CD4-positive, alpha-beta T cell treated with Interleukin-15 for 4 hours (primary cell): ENCODE measurements at places on chromosomes 5 and 9.

DNA sequence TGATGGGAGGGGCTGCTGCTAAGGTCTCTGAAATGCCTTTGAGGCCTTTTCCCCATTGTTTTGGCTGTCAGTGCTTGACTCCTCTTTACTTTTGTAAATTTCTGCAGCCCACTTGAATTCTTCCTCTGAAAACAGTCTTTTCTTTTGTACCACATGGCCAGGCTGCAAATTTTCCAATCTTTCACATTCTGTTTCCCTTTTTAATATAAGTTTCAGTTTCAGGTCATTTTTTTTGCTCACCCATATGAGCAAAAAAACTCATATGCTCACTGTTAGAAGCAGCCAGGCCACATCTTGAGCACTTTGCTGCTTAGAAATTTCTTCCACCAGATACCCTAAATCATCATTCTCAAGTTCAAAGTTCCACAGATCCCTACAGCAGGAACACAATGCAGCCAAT lies 234.6 kb upstream of the ADRA1B start:
- DNase-seq, result no peak

- DNase-seq, result no peak
These were observed 715.2 kb upstream of the DMAC1 start for GRCh38 chr9:8514760-8515159.

- DNase-seq, result no peak
These were observed 37.3 kb upstream of the EGFL7 start for GRCh38 chr9:136625101-136626065.

- no peak for DNase-seq
These were observed 52.6 kb upstream of the ITGA1 start for GRCh38 chr5:52735139-52735538.

DNA sequence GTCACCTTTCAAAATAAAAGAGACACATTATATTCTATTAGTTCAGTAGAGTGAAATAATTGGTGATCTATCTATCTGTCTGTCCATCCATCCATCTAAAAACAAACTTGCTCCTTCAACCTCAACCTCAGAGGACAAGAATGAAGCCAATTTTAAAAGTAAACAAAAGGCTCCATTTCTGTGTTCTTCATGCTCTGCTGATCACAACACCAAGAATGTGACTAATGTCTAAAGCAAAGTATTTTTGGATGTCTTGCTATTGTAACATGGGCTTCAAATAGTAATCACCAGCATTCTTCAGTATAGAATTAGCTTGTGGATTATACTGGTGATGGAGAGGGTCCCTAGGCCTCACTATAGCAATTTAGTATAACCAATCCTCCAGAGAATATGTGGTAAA lies 1304.4 kb downstream of the MAT2B start:
- no peak for DNase-seq

GRCh38 chr5:109469896-109470662 lies 60.3 kb upstream of the PJA2 start:
- no peak for DNase-seq

DNA sequence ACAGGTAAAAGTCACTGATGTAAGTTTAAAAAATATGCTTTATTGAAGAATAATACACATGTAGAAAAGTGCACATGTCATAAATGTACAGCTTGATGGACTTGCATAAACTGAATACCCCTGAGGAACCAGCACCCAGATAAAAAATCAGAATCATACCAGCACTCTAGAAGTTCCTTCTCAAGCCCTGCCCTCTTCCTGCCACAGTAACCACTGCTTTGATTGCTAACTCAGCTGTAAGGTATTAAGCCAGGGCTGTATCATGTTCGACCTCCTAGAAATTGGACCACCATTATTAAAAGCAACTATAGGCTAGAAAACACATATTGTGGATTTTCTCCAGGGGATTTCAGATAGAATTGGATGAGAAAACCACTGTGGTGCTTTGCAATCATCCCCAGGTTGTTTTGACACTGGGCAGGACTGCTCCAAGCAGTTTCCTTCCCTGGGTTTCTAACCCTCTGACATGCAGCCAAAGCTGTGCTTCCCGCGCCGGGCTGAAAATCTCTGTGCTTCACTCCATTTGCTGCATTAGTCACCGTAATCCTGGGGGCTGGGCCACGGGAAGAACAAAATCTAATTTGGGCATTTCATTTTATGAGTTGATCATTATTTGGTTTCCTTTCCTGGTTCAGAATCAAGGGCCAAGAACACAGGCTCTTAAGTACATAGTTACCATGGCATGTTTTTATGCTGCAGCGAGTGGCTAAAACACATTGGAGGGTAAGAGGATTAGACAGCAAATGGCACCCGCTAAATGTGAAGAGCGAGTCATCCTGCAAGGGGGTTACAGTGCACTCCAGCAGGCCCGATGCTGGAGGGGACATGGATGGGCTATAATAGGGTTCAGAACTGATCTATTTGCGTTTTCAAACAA lies 139.4 kb upstream of the IL12B start:
- peak; percentile 49 for DNase-seq

- no peak for DNase-seq
These were observed 58.0 kb downstream of the DAP start for GRCh38 chr5:10702911-10703491.

- no peak for DNase-seq
These were observed 6.7 kb upstream of the ANKRD18B start for GRCh38 chr9:33517373-33517772.

DNA sequence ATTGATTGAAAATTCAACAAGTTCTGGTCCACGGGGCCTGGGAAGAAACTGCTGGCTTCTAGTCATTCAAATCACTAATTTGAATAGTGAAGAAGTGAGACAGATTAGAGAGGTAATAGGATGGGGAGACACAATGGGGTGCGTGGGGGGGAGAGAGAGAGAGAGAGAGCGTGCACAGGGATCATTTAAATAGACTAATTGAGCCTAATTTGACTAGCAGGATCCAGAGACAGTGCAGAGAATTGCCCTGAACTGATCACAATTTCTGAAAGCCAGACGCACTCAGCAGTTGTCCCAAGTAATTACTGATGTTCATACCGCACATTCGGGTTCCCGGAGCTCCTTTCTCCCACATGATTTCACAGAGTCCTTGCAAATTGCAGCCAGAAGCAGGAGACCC lies 50.3 kb upstream of the C5orf58 start:
- no peak for DNase-seq

DNA sequence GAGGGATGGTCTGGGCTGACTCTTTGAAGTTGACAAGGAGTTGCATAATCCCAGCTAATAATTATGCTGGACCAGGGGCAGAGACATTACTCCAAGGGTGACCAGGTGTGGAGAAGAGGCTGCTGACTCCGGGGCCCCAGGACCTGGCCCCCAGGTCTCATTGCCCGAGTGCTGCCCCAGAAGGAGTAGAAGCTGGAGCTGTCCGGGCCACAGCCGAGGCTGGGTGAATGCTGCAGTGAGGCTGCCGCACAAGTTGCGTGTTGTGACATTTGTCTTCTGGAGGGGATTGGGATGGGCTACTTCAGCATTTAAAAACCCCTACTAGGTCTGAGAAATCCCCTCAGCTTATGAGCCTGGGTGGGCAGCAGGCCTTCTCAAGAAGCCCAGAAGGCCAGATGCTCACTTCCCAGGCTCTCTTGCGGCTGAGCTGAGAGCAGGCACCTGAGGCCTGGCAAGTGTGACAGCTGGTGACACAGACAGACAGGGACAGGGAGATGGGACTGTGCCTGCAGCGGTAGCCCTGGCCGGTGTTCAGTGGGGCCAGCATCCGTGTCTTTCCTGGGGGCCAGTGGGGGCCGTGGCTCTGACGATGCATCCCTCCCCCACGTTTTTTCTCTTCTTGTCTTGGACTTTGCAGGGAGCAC lies 122.8 kb downstream of the KCNIP1 start:
- DNase-seq, result no peak

DNA sequence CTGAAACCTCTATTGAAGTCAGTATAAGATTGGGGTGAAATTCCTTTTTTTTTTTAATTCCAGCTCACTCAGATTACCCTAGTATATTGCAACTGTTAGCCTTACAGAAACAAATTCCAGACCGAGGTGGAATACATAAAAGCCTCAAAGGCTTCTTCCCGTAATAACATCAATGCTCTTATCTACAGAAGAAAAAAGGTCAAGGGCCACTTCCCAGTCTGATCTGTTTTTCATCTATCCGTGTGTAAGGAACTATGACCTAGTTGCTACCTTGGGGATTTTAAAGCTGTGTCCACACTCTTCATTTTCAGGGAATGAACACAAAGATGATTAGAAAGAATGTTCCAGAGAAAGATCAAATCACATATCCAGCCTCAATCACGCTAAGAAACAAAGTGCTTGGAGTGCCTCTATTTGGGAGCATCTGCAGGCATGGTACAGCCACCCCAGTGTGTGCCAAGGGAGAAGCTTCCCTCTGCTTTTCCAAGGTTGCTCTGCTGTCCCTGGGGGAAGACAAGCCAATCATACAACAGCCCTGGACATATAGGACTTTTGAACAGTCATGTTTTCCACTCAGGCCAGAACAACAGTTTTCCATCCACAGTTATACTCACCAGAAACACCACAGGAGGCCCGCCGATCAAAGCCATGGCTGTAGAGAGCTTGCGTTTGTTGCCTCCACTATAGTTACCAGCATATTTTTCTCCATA lies 23.5 kb downstream of the NIPSNAP3B start:
- DNase-seq, result no peak

- DNase-seq, result no peak
These were observed 9.6 kb downstream of the ITGA2 start for GRCh38 chr5:52998552-52999313.

DNA sequence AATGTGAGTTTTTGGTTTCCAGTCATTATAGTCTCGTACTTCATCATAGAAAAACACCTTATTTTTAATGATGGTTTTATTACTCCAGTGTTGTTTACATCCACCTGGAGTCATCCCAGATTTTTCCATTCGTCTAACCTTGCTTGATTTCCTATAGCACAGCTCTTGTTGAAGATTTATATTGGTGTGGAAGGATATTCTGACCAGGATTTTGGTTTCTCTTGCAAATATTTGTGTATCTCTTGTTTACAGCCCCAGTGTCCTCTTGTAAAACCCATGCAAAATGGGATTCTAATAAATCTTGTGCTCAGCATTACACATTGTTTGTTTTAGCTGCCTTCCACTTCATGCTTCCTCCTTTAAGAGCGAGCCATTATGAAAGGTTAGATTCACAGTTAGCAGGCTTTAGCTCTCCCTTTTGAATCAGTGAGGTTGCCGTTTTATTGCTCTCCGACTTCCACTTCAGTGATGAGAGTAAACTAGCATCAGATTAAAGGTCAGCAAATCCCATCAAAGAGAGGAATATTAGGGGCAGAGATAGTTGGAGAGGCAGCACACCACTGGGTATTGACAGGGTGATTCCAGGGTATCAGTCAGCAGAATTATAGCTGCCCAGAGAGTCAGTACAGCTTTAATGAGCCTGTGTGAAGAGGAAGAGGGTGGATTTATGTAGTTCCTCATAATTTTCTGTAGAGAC lies 157.1 kb downstream of the PBX3 start:
- DNase-seq, result no peak

GRCh38 chr5:112692472-112692871 lies 45.2 kb upstream of the APC start:
- DNase-seq, result no peak

- DNase-seq, result no peak
These were observed 14.4 kb upstream of the PAIP1 start for GRCh38 chr5:43571237-43571636.

DNA sequence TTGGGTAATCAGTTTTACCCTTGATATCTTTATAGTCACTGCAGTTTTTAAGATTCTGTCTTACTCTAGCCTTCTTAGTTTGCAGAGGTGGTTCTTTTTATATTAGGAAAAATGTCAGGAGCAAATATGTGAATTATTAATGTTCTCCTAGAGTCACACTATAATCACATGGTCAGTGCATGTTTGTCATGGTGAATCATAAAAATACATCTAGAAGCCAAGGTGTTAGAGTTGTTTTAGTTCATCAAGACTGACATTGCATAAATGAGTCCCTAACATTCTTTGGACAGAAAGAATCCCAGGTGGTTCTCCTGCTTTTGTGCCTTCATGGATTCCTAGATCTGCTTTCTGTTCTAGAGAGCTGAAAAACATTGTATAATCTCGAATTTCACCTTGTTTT lies 22.9 kb downstream of the ATG10 start:
- no peak for DNase-seq

GRCh38 chr5:73443829-73444498 lies 4.6 kb downstream of the FOXD1 start:
- DNase-seq, result no peak
